ENCODE measurements at places on chromosomes 6 and 20. TPM values are rescaled to one million over a fixed set of nuclear protein-coding genes. Genes with fewer than 3 reads are reported as not detected.

Gene GNMT
- 0.70 TPM for total RNA-seq

Gene MUCL3
- not detected for total RNA-seq

- no peak for DNase-seq
- no peaks in the 10 kb centered on the region for H3K36me3 ChIP-seq
- no peak overlapping the region for H3K4me3 ChIP-seq
- peaks cover 4% of the 10 kb centered on the region for H3K27me3 ChIP-seq
Measured at GRCh38 chr6:79833264-79833963, 113.9 kb downstream of the ELOVL4 start.

- peak; percentile 99 for DNase-seq
- peaks cover 4% of the 10 kb centered on the region for H3K27me3 ChIP-seq
- H3K4me1 ChIP-seq, result peaks cover 30% of the 10 kb centered on the region
- H3K36me3 ChIP-seq, result peaks cover 11% of the 10 kb centered on the region
Measured at GRCh38 chr20:35616465-35617396, 1.1 kb downstream of the SPAG4 start.

Data from activated CD4-positive, alpha-beta T cell treated with anti-CD3 and anti-CD28 coated beads, Interleukin-2, amount 10 ng/mL, durations not matched to agents 24 days and 14 days (primary cell).